Astrocyte of the cerebellum (primary cell): ENCODE measurements at places on chromosomes 12 and 14.
A peak's percentile ranks its signal among the peaks of the same experiment; 100 is the strongest.

DNA sequence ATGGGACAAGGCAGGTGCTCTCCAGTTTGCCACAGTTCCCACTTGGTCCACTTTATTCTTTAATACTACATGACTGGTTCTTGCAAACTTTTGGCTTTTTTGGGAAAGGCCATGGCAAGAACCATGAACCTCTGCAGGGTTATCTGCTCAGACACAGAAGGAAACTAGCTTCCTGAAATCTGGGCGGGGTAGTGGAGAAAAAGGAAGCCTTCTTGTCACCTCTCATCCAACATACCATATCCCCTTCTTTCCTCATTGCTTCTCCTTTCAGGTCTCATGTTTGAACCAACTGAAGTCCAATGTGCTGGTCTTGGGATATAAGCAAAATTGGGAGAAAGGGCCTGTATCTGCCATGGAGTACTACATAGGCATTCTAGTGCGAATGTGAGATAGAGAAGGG lies 5.5 kb upstream of the KLHL33 start:
- DNase-seq, result no peak

DNA sequence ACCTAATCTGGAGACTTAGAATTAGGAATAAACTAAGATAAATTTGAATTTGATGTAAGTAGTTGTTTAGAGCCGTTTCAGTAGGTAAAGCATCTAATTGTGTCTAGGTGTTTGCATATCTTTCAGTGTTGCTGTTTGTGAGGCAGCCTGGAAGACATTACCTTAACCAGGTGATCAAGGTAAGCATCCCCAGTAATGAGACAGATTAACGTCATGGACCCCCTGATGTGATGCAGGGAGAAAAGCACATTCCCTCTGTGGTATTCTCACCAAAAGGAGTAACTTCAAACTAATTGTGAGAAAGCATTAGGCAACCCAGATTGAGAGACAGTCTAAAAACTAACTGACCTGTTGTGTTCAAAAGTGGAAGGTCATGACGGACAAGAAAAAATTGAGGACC lies 251.6 kb downstream of the NUAK1 start:
- DNase-seq, result no peak

GRCh38 chr14:21072031-21072473 lies 1.9 kb downstream of the ARHGEF40 start:
- no peak for DNase-seq

- no peak for DNase-seq
Measured at GRCh38 chr12:116577154-116577561, 18.0 kb downstream of the MAP1LC3B2 start.

- no peak for DNase-seq
Measured at GRCh38 chr12:116143909-116144308, 133.6 kb downstream of the MED13L start.

- DNase-seq, result no peak
Measured at GRCh38 chr12:132455565-132455964, 34.4 kb upstream of the FBRSL1 start.

DNA sequence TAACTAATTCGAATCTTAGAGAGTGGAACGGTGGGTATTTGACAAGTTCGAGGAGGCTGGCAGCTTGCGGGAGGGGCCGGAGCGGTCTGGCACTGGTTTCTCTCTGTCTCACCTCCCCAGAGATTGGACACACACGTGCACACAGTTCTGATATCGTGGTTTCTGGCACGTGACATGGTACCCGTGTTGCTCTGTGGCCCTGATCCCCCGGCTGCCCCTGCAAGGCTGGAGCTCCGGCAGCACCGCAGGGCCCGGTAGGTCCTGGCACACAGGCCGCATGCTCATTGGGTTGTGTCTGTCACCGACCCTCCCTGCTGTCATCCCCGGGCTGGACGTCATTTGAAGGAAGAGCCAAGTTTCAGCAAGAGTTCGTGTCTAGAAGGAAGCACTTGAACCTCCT lies 82.7 kb downstream of the PPP2R5C start:
- no peak for DNase-seq

DNA sequence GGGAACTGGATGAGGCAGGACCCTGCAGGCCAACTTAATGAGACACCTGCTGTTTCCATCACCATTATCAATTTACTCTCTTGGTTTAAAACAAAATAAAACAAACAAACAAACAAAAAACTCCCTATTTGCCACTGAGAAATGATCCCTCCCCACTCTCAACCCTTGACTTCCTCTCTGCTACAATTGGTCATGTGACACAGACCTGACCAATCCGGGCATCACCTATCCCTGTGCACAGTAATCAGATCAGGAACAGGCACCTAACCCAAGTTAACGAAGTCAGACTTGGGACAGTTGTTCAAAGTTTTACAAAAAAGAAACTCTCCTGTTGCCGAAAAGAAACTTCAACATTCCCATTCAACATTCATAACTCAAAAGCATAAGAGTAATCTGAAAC lies 58.4 kb downstream of the NELL2 start:
- no peak for DNase-seq

DNA sequence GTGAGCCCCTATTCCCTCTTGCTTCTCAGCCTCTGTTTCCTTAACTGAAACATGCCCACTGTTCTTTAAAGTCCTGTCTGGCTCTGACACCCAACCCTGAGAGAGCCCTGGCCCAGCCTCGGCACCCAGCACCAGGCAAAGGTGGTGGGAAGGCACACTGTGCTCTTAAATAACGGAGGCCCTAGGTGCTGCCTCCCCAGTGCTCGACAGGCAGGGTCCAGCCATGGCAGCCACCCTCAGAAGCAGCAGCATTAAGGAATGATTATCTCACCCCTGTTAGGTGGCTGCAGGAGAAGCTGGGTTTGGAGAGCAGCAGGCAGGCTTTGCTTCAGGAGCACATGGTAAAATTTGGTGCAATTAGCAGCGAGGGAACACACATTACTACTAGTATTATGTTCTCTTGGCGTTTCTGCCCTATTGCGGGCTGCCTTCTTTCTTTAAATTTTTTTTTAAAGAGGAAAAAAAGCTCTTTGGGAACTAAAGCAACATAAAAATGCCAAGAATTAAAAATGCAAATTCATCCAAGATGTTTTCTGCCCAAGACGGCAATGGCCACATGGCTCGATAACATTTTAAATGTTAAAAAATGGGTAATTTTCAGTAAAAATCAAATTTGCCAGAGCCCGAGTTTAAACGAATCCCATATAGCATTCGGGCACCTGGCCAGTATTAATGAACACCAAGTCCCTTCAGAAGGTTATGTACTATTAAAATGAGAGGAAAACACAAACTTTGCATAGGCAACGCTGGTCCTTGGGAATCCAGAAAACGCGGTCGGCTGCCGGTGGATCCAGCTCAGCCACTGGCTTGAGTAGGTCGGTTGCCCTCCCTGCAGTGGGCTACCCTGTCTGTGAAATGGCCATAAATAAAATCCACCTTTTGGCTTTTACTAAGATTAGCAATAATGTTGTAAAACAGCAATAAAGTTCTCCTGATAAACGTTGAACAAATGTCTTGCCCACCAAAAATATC lies 152.2 kb downstream of the BCL11B start:
- no peak for DNase-seq

DNA sequence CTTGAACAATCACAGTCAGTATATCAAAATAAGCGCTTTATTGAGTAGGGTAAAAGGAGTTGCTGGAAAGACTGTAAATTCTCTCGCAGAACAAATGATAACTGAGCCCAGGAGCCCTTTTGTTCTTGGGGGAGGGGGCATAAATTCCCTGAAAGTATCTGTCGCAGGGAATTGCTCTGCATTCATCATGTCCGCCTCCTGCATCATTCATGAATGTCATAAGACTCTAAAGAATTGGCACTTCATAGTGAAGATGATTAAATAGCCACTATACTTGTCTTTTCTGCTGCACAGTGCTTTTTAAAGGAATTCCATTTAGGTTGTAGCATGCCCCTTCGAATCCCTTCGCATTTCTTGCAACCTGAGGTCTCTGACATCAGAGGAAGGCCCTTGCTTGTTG lies 762.3 kb downstream of the DIO2 start:
- DNase-seq, result no peak

DNA sequence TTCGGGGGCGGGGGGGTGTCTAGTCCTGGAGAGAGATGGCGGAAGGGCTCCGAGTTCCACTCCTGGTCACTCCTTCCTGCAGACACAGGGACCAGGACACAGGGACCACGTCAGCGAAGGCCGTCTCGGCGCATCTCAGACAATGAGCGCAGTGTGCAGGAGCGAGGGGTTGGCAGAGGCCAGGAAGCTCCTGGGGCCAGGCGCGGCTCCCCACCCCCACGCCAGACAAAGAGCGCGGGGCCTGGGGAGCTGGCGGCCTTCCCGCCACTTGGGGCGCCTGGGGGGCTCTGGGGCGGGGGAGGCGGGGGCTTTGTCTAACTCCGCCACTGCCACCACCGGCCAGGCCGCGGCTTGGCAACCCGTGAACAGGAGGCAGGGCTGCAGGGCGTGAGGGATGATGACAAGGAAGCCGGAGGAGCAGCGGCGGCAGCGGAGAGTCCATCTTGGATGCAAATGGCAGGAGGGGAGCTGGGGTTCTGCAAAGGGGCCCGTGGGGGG lies 2.2 kb downstream of the CDK2AP1 start:
- peak; percentile 39 for DNase-seq

DNA sequence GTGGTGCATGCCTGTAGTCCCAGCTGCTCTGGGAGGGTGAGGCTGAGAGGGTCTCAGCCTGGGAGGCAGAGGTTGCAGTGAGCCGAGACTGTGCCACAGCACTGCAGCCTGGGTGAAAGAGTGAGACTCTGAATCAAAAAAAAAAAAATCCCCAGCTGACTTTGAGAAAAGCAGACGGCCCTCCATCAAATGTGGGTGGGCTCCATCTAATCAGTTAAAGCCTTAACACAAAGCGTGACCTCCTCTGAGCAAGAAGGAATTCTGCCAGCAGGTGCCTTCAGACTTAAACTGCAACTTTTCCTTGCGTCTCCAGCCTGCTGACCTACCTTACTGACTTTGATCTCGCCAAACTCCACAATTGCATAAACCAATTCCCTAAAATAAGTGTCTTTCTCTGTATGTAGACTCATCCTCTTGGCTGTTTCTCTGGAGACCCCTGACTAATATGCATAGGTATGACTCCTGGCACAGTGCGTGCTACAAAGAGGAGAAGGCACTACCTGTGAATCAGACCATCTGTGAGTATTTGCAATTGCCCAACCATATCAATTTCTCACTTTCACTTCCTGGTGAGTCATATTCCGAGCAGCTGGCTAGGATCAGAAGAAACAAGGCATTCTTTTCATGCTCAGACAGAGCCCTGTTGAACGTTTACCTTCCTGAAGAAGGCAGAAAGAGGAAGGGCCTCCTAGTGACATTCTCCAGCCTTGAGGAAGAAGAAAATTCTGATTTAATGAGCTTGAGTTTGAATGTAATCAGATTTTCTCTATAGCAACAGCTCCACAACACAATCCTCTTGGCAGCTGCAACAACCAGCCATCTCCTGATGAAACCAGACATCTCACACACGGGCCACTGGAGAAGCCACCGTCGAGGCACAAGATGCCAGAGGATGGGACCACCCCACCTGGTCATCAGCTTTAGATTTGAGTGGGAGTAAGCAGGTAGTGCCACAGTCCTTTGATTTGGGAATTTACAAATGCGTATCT lies 54.3 kb downstream of the CLMN start:
- peak; percentile 88 for DNase-seq

DNA sequence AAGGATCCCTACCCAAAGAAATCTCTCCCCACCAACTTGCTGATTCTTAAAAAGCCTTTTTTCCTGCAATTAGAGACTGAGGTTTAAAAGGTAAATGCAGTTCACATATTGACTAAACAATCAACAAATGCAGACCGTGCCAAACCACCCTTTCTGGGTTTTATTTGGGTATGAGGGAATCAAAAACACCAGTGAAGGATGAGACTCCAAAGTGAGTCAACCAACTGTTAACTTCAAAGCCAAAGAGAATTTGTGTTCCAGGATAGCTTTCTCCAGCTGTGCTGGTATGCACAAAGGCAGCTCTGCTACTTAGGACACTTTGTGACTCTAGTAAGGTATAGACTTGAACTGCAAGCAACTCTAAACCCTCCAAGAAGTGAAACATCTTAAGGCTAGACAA lies 39.4 kb downstream of the RPS29 start:
- no peak for DNase-seq

DNA sequence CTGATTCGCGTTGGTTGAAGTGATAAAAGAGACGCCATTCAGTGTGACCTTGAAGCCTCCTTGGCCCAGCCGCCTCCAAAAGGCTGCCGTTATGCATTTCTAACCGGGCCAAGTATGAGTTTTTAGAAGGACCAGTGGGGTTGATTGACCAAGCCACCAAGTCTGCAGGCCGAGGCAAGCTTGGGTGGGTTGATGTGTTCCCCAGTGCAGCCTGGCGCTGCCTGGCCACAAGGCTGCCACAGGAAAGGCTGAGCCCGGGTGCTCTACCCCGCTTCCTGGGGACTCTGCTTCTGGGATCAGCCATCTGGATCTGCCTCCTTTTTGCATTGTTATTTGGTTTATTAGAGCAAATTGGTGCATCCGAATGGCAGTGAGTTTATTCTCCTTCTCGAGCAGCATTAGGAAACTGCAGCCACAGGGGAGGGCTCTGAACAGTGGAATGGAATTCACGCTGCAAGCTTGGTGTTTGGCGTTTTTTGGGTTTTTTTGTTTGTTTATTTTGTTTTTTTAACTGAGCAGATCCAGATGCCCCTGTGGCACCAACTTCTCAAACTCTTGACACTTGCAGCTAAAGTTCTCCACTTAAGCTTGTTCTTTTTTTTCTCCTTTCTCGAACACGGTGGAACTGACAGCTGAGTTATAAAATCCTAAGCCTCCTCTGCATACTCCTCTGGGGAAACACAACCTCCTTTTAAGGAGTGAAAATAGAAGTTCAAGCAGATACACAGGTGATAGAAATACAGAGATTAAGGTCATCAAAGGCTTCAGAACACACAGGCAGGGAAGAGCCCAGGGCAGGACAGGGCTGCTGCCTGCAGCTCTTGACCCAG lies 145.4 kb upstream of the FKBP4 start:
- DNase-seq, result no peak

DNA sequence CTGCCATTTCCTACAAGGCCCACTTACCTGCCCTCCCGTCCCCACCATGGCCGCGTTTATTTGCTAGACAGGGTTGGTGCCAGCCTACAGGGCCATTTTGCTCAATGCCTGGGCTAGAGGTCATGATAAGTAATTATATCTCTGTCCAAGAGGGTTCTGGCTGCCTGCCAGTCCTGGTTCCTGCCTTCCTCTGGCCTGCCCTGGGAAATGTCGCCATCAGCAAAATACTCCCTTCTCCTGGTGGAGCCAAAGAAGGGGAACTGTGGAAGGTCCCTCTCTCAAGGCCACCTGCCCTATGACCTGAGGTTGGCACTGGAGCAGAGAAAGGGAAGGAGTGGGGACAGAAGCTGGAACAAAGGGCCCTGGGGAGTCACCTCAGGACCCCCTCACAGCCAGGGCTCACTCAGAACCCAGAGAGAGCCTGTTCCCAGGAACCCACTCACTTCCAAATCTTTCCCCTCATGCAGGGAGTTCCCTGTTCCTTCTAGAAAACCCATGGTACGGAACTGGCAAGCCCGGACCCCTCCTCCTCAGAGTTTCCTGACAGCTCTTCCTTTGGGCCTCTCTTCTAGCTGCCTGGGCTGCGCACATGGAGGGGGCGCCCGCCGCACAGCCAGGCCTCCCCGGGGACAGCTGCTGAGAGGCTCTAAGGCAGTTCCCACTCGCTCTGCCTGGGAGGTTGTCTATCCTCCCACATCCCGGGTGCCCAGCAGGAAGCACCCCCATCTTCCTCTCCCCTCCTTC lies 280.5 kb downstream of the DPF3 start:
- no peak for DNase-seq
